ENCODE measurements at places on chromosomes 12 and 14.

- DNase-seq = peak; percentile 24
Observed at GRCh38 chr14:102913341-102914211, 8.9 kb upstream of the AMN start.

DNA sequence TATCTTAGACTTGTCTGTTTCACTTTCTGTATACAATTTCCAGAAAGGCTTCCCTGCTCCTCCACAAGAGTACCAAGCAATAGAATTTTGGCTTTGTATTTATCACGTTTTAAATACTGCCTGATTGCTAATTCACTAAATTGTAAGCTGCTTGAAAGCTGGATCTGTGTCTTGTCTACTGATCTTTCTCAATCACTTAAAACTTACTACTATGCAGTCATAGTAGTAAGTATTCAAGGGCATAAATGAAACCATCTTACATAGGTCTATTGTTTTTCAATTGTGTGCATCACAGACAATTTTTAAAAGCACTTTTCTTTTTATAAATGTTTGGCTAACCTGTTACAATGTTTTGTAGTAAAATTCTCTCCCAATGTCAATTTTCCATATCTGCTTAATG lies 1.2 kb upstream of the GLIPR1L2 start:
- no peak for DNase-seq

GRCh38 chr14:49364752-49365117 lies 221.4 kb downstream of the RPS29 start:
- no peak for DNase-seq

DNA sequence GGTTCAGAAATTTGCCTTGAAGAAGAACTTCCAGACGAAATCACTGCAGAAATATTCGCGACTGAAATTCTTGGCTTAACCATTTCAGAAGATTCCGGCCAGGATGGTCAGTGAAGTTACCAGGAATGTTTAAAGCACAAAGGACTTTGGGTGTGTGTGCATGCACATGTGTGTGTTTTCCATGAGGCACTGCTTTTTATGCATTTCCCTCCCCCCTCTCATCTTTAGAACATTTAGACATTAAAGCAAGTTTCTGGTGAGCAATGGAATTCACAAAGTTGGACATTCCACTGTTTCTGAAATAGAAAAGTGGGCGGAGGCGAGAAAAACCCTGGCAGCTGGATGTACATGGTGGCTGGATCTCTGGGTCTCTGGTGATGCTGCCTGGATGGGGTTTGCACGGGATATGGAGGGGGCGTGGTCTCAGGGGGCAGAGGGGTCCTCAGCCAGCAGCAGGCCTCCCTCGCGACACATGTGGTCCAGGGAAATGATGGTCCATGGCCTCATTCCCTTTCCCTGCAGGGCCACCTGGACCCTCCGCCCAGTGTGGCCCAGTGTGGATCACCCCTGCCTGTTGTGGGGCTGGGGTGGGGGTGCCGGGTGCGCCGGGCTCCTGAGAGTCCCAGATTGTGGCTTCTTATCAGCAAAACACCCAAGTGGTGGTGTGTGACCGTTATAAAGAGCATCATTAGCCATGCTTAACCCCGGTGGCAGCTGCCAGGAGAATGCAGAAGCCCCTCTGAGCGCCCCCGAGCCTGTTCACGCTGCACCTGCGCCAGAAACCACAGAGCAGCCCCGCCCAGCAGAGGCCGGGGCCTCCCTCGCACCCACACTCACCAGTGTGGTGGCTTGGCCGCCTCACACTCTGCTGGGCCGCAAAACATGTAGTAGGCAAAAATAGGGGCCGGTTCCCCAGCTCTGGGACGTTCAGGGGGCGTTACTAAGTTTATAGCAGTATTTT lies 17.8 kb upstream of the BCL7A start:
- peak; percentile 45 for DNase-seq

DNA sequence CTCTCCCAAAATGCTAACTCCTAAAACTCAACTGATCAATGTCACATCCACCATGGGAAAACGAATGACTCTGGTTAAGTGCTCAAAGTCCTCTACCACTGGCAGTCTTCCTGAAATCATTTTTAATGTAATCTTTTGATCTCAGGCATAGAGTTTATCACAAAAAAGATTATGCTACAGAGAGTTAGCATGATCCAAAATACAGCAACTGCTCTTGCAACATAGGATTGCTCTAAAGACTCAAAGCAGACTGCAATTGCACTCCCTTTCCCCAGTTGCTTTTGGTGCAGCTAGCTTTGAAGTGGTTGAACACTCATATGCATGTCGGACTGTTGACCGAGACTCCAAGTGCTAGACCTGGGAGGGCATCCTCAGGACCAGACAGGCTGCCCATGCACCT lies 109.3 kb downstream of the C12orf42 start:
- no peak for DNase-seq

DNA sequence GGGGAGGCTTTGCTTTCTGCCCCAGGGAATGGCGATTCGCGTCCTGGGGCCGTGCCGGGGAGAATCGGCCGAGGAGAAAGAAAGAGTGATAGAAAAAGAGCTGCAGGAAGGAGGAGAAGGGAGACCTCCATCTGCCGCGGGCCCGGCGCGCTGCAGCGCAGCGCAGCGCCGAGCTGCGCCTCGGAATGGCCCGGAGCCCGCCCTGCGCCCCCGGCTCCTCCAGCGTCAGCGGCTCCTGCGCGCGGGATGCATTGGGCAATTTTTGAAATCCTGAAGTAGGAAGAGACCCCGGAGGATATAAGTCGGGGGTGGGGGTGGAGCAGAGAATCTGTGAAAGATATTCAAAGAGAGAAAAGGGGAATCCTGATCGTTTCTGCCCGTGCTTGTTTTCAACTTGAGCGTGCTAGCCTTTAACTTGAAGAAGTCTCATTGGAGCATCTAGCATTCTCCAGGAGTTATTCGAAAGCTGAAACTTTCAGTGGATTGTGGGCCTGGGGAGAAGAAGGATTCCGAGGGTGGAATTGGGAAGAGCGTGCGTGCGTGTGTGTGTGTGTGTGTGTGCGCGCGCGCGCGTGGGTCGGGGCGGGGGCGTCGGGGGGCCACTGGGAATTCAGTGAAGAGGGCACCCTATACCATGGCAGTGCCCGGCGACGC lies 441 bp downstream of the PDE3A start:
- peak; percentile 24 for DNase-seq

DNA sequence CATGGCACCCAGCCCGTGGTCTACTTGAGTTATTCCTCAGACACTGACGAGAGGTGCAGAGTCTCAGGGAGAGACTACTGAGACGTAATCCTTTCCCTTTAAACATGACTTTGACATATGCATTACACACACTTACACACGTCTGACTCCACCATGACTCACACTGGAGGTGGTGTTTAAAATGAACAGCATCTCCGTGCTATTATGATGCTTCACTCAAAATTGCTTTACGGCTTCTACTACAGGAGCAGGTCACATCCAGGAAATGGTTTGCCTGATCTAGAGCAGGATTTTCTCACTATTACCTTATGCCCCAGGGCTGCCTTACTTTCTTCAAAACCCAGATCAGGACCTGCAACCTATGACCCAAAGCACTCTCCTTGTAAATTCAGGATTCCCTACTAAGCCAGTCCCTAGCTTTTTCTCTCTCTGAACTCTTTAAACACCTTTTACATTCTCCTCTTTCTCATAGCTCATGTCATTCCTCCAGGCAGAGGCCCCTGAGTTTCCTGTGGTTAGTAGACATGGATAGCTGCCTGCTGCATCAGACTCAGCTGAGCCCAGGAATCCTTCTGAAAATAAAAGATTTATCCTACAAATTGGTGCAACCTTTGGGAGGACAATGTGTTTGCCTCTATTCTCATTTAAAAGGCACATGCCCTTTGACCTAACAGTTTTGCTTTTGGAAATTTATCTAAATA lies 31.2 kb downstream of the TMCC3 start:
- DNase-seq = no peak

GRCh38 chr14:92967346-92967926 lies 44.5 kb downstream of the CHGA start:
- no peak for DNase-seq

DNA sequence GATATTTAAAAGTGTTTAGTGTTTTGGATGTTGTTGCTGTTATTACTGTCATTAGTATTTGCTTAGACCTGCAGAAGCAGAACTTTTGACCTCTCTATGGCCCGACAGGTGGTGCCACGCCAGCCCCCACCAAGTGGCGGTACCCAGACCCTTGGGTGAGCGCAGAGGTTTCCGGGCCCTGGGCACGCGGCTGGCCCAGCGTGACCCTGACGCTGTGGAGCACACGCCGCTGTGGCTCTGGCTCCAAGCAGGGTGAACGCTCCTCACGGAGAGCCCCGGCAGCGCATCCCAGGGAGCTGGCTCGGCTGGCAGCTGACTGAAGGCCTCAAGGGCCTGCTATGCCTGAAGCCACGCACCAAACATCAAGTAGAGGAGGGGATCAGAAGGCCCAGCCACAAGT lies 22.6 kb downstream of the SLC25A47 start:
- no peak for DNase-seq

GRCh38 chr12:94567761-94568160 lies 82.6 kb downstream of the TMCC3 start:
- DNase-seq = no peak

GRCh38 chr14:67166450-67166853 lies 22.8 kb upstream of the GARIN2 start:
- peak; percentile 16 for DNase-seq

DNA sequence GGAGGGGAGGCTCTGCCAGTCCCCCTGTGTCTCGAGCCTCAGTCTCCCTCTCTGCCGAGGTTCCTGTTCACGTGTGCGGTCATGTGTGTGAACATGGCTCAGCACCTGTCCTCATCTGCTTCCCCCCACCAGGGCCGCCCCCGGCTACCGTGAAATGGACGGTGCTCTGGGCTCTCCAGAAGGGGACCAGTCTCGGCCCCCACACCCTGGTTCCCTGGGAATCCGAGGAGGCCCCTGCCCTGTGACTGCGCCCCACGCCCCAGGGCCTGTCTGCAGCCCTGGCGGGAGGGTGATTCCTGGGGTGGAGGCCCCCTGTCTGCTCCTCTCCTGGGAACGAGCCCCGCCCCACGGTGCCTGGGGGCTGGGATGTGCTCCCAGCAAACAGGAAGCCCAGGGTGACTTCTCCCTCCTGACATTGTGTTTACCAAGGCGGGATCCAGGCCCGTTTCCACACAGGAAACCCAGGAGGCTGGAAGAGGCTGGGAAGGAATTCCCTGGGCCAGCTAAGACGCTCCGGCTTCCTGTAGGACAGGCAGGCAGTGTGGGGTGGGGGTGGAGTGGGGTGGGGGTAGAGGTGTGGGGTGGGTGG lies 46.6 kb downstream of the KIF26A start:
- peak; percentile 27 for DNase-seq

DNA sequence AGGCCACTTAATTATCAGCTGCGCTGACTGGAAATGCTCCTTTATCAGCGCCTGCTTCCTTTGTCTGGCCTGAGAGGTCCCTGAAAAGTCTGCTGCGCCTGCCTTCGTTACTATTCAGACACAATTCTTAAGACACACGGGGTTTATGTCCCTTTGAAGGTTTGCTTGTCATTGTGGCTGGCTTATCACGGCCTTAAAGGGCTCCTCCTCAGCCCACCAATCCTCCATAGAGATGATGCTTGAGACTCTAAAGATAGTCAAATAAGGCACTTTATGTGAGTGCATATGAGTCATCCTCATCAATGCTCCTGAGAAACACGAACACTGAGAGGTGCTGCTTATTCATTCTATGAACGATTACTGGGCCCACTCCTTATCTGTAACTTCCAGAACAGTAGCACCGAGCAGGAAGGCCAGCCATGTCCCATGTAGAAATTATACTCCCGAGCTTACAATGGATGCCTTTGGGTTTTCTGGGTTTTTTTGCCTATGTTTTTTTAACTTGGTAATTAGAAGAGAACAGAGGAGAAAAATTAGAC lies 1268.2 kb upstream of the TMEM132C start:
- DNase-seq = no peak

DNA sequence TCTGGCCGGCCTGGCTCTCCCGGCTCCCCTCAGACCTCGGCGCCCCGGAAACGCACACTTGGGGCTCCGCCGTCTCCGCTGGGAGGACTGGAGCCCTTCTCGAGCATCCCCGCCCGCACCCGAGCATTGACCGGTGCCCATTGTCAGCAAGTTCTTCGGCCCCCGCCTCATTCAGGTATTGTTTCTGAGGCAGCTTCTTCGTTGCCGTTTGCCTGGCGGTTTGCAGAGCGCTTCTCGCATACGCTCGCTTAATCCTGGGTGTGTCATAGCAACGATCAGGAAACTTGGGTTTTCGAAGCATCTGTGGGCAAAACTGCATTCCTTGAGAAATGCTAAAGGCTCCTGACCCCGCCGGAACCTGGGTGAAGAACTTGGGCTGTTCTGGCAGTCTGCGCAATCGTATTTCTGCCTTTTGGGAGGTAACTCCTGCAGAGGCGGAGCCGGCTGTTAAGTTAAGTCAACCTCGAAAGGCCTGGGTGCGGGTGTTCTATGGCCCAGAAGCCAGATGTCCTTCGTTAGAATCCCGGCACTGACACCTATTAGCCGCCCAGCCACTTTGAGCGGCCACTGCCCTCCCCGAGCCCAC lies 518 bp downstream of the GSKIP start:
- DNase-seq = peak; percentile 38

GRCh38 chr12:101671833-101672232 lies 25.6 kb upstream of the CHPT1 start:
- no peak for DNase-seq

DNA sequence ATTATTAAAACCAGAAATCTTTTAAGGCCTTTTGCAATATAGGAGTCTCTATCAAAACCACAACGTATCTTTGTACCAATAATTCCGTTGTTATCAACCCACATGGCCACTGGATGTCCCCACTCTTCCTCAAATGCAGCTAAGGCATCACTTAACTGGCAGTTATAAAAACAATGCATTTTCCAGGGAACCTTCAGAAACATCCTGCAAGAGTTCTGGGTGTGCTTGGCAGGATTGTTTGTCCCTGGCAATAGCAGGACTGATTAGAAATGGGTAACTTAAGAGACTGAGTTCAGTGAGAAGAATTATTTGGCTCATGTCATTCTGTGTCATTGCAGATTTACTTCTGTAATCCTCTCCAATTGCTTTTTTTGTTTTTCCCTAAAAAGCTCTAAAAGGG lies 112.0 kb downstream of the SLC15A5 start:
- peak; percentile 19 for DNase-seq

DNA sequence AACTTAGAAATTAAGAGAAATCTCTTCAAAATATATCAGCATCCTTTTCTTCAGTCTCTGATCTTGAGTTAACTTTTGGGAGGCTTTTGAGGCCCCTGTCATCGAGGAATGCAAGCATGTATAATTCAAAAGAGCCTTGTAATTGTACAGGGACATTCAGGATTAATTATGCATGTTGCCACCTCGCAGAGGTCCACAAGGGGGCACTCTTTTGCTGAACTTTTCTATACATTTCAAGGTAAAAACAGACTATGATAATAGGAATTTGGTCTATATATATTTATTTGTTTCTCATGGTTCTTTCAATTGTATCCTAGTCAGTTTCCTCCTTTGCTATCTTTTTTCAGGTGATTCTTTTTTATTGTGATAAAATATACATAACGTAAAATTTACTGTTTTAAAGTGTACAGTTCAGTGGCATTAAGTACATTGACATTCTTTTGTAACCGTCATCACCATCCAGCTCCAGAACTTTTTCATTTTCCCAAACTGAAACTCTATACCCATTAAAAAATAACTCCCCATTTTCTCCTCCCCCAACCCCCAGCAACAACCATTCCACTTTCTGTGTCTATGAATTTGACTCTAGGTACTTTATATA lies 47.0 kb upstream of the SLC2A13 start:
- peak; percentile 18 for DNase-seq
